Urinary bladder (tissue), 4 donors: ENCODE measurements at places on chromosomes 12 and 14. TPM values are rescaled to one million over a fixed set of nuclear protein-coding genes. Genes with fewer than 3 reads are reported as not detected.

DNA sequence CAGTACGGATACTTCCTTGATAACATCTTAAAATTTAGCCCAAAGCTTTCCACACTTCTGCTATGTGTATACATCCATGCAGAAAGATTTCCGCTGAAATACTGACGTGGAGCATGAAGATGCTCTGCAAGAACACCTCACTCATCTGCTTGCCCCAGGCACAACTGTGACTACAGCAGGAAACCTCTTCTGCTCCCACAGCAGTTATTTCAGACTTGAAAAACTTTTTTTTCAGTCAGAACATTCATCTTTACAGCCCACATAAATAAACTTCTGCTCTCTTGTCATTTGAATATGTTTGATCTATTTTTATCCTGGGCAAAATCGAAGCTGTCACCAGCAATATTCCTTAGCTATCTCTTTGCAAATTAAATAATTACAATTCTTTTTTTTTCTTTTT, 6.8 kb upstream of the LRIG3 start:
- DNase-seq: no peak

- DNase-seq: peak; percentile 32
Measured at GRCh38 chr12:89252284-89252683, 100.0 kb downstream of the DUSP6 start.

GRCh38 chr12:49051373-49051764, 9.2 kb downstream of the KMT2D start:
- DNase-seq: no peak

- no peak for DNase-seq
Measured at GRCh38 chr14:95274279-95274678, 45.4 kb downstream of the CLMN start.

GRCh38 chr12:93449277-93449676, 7.5 kb upstream of the UBE2N start:
- DNase-seq: no peak

DNA sequence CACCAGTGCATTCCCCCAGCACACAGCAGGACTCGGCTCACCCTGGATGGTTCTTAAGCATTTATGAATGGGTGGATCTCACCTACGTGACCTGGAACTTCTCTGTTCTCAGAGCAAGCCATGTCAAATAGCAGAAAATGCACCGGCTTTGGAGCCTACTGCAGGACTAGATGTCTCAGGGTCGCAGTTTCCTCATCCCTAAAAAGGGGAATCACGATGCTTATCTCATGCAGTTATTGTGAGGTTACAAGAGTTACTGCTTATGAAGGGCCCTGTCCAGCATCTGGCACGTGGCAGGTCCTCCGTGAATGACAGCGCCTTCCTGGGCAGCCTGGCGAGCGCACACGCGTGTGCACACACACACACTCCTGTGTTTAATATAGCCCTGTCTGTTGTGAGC, 128.5 kb downstream of the ETV6 start:
- no peak for DNase-seq

GRCh38 chr12:117044790-117045159, 54.4 kb downstream of the TESC start:
- no peak for DNase-seq

DNA sequence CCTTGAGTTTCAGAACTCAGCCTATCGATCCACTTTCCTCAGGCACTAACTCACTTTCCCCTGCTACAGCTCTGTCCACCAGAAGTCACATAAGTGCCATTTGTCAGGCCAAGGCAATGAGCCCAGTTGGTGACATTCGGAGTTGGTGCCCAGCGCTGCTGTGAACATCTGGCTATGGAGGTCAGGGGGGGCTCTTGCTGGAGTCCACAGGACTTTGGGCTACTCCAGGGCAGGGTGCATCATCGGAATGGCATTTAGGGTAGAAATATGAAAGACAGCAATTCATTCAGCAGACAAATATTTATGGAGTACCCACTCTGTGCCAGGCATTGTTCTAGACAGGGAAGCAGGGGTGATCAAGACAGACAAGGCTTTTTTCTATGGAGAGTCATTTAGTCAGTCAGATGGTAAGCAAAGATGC, 1.5 kb upstream of the PPP1CC start:
- no peak for DNase-seq

Gene RNASE7
- 0.06 TPM for polyA plus RNA-seq

Gene NRIP2
- 4.3 TPM for polyA plus RNA-seq

Gene AP5M1
- 16.7 TPM for polyA plus RNA-seq

Gene SPTLC2
- polyA plus RNA-seq: 12.8 TPM
